Sigmoid colon (tissue), 7 donors: ENCODE measurements at places on chromosomes 1 and 21.

GRCh38 chr1:114009393-114009792 lies 30.1 kb downstream of the OLFML3 start:
- no peaks in the 10 kb centered on the region for H3K4me1 ChIP-seq
- no peak overlapping the region for H3K27ac ChIP-seq
- no peaks in the 10 kb centered on the region for H3K36me3 ChIP-seq
- H3K27me3 ChIP-seq, result no peaks in the 10 kb centered on the region
- no peak for DNase-seq

DNA sequence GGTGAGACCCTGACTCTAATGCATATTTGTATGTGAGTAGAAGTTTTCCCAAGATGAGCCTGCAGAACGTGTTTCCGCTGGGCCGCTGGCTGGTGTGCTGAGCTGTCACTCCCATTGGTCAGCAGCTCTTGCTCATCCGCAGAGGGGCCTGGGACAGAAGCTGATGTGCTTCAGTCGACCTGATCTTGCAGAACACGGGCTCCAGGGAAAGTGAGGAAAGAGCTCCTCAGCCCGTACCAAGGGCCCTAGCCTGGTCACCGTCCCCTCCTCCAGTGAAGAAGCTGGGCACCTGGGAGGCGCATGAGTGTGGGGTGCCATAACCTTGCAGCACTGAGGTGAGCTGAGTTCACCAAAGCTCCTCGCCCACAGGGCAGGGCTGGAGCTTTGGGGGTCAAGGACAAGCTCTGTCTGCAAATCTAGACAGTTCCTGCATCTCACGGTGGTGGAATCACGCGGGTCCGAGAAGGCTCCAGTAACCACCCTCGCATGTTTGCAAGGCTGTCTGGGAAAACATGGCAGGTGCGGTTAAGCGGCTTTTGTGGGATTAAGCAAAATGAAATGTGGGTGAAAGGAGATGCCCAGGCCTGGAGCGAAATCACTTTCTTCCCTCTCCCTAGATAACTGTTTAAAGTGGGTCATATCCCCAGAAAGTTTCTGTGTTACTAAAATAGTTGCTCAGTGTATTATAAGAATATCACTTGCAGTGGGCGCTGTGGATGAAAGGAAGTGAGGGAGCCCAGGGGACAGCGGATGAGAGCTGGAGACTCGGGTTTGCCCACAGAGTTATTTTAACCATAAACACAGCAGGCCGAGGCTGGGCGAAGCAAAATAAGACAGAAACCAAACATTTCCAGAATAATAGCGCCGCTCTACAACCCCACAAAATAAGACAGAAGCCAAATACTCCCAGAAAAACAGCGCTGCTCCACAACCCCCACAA lies 33.1 kb upstream of the LRRC3 start:
- H3K36me3 ChIP-seq, result no peaks in the 10 kb centered on the region
- H3K4me1 ChIP-seq, result no peaks in the 10 kb centered on the region
- peak; percentile 26 for DNase-seq

- DNase-seq, result no peak
- no peaks in the 10 kb centered on the region for H3K4me1 ChIP-seq
- no peaks in the 10 kb centered on the region for H3K27me3 ChIP-seq
- H3K36me3 ChIP-seq, result no peaks in the 10 kb centered on the region
- H3K27ac ChIP-seq, result no peak overlapping the region
- no peak overlapping the region for H3K4me3 ChIP-seq
Observed at GRCh38 chr1:235017191-235017590, 111.4 kb downstream of the TOMM20 start.

- H3K36me3 ChIP-seq, result no peaks in the 10 kb centered on the region
- DNase-seq, result no peak
- no peak overlapping the region for H3K4me3 ChIP-seq
- no peaks in the 10 kb centered on the region for H3K4me1 ChIP-seq
- no peaks in the 10 kb centered on the region for H3K27me3 ChIP-seq
Observed at GRCh38 chr1:33429332-33429731, 1.6 kb downstream of the PHC2 start.

- no peaks in the 10 kb centered on the region for H3K36me3 ChIP-seq
- H3K4me1 ChIP-seq, result no peaks in the 10 kb centered on the region
- peak overlapping the region; percentile 99 for H3K27ac ChIP-seq
- H3K4me3 ChIP-seq, result no peak overlapping the region
- H3K27me3 ChIP-seq, result no peaks in the 10 kb centered on the region
Observed at GRCh38 chr1:214553142-214553710, 1.8 kb upstream of the PTPN14 start.

- H3K27me3 ChIP-seq, result no peaks in the 10 kb centered on the region
- H3K4me3 ChIP-seq, result no peak overlapping the region
- DNase-seq, result no peak
- no peaks in the 10 kb centered on the region for H3K4me1 ChIP-seq
- H3K27ac ChIP-seq, result no peak overlapping the region
- H3K36me3 ChIP-seq, result no peaks in the 10 kb centered on the region
Observed at GRCh38 chr1:159825564-159825963, 1.1 kb upstream of the SLAMF8 start.

DNA sequence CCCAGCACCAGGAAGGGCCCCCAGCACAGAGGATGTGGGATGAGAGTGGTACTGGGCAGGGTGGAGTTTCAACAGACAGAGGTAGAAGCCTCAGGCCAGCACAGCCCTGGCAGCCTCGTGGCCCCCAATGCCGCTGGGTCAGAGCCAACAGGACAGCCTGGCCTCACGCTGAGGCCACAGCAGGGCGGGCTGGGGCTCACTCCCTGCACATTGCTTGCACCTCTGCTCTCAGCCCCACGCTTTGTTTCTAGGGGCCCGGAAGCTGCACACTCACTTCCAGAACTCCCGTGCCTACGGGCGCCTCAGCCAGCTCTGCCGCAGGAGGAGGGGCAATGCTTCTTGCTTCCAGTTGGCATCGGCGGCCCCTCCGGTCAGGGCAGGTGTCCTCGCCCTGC lies 72.9 kb downstream of the SIK1 start:
- H3K36me3 ChIP-seq, result no peaks in the 10 kb centered on the region
- DNase-seq, result no peak
- no peak overlapping the region for H3K27ac ChIP-seq
- no peaks in the 10 kb centered on the region for H3K4me1 ChIP-seq
- H3K4me3 ChIP-seq, result no peak overlapping the region
- no peaks in the 10 kb centered on the region for H3K27me3 ChIP-seq

- H3K27me3 ChIP-seq, result no peaks in the 10 kb centered on the region
- no peaks in the 10 kb centered on the region for H3K4me1 ChIP-seq
- no peak overlapping the region for H3K4me3 ChIP-seq
- DNase-seq, result no peak
- H3K27ac ChIP-seq, result no peak overlapping the region
Observed at GRCh38 chr1:194295685-194296084, 1109.3 kb upstream of the B3GALT2 start.

GRCh38 chr1:160807247-160807646 lies 11.3 kb downstream of the LY9 start:
- no peaks in the 10 kb centered on the region for H3K27me3 ChIP-seq
- DNase-seq, result no peak
- no peaks in the 10 kb centered on the region for H3K36me3 ChIP-seq
- no peaks in the 10 kb centered on the region for H3K4me1 ChIP-seq

DNA sequence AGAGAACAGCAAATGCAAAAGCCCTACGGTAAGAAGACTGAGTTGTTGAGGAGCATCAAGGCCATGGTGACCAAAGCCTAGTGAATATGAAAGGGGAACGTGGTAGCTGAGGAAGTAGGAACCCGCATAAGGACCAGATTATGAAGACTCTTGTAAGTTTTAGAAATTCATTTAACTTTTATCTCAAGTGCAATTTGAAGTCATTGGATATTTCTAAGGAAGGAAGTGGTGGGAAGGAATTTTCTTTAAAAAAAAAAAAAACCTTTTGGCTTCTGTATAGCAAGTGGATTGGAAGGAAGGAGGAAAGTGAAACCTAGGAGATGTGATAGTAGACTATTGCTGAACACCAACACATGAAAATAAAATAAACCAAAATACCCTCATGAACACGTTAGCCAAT lies 119.0 kb downstream of the TNFSF18 start:
- H3K27ac ChIP-seq, result no peak overlapping the region
- H3K27me3 ChIP-seq, result no peaks in the 10 kb centered on the region
- no peak for DNase-seq
- H3K4me3 ChIP-seq, result no peak overlapping the region

DNA sequence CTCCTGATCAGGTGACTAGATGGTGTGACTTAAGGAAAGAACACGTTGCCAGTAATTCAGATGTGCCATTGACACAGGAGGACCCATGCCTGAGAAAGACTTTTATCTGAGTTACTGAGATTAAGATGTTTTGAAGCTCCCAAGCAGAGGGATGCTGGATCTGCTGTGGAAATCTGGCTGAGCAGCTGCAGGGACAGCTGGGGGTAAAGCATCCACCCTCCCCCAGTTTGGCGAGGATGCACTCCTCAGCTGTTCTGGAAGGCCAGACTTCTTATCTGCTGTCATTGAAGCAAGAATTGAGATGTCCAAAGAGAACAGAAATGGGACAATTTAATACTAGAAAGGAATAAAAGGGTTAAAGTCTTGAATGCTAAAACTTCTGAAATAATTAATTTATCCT lies 25.7 kb downstream of the TTC3 start:
- no peak for DNase-seq
- no peak overlapping the region for H3K4me3 ChIP-seq
- no peaks in the 10 kb centered on the region for H3K4me1 ChIP-seq
- H3K36me3 ChIP-seq, result no peaks in the 10 kb centered on the region
- no peaks in the 10 kb centered on the region for H3K27me3 ChIP-seq

- H3K27me3 ChIP-seq, result no peaks in the 10 kb centered on the region
- no peak for DNase-seq
- H3K27ac ChIP-seq, result no peak overlapping the region
Observed at GRCh38 chr1:26009796-26010447, 11.7 kb upstream of the EXTL1 start.

DNA sequence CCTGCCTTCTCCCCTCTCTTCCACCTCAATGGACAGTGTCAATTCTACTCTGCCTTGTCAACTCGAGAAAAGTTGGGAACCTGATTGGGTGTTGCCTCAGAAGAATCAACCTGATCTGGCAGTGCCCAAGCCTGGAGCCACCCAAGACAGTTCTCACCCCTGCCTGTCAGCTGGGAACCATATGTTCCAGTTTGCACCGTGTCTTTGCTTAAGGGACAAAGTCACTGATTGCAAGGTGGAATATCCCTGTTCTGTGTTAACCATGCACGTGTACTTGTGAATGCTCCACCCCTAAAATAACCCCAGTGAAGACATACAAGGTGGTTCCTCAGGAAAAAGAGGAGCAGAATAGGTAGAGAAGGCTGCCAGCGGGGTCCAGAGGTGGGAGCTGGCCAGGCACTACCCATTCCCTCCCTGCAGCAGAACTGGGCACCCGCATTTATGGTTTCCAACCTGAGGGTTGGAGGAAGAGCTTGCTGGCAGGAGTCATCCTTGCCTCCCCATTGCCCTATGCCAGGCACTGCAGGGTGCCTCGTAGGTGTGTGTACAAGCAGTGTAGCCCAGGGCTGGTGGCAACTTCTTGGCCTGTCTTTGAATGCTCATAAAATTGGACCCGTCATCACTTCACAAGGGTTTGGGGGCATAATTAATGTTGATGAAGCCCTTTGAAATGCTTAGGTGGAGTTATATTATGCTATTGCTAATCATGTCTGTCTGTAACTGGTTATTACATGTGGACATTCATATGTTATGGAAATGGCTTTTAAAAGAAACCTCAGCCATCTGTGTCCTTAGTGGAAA lies 11.3 kb downstream of the NIPAL3 start:
- H3K4me3 ChIP-seq, result no peak overlapping the region
- no peaks in the 10 kb centered on the region for H3K4me1 ChIP-seq
- DNase-seq, result no peak
- no peaks in the 10 kb centered on the region for H3K27me3 ChIP-seq
- H3K27ac ChIP-seq, result no peak overlapping the region

- no peaks in the 10 kb centered on the region for H3K4me1 ChIP-seq
- no peaks in the 10 kb centered on the region for H3K36me3 ChIP-seq
- H3K27me3 ChIP-seq, result no peaks in the 10 kb centered on the region
- DNase-seq, result peak; percentile 64
- no peak overlapping the region for H3K4me3 ChIP-seq
Observed at GRCh38 chr1:155608888-155609225, 1.2 kb upstream of the MSTO1 start.

- DNase-seq, result no peak
- peaks cover 4% of the 10 kb centered on the region for H3K27me3 ChIP-seq
- no peaks in the 10 kb centered on the region for H3K4me1 ChIP-seq
Observed at GRCh38 chr1:15444468-15445389, 6.5 kb downstream of the CTRC start.

GRCh38 chr1:14350197-14350596 lies 248.3 kb upstream of the KAZN start:
- peak; percentile 71 for DNase-seq
- no peak overlapping the region for H3K27ac ChIP-seq
- no peaks in the 10 kb centered on the region for H3K36me3 ChIP-seq
- no peaks in the 10 kb centered on the region for H3K27me3 ChIP-seq
- no peaks in the 10 kb centered on the region for H3K4me1 ChIP-seq
- H3K4me3 ChIP-seq, result no peak overlapping the region

- H3K27me3 ChIP-seq, result no peaks in the 10 kb centered on the region
- no peaks in the 10 kb centered on the region for H3K36me3 ChIP-seq
- H3K4me3 ChIP-seq, result peak overlapping the region; percentile 42
- no peak for DNase-seq
- peaks cover 60% of the 10 kb centered on the region for H3K4me1 ChIP-seq
Observed at GRCh38 chr1:78005755-78006154, 1.0 kb downstream of the DNAJB4 start.

DNA sequence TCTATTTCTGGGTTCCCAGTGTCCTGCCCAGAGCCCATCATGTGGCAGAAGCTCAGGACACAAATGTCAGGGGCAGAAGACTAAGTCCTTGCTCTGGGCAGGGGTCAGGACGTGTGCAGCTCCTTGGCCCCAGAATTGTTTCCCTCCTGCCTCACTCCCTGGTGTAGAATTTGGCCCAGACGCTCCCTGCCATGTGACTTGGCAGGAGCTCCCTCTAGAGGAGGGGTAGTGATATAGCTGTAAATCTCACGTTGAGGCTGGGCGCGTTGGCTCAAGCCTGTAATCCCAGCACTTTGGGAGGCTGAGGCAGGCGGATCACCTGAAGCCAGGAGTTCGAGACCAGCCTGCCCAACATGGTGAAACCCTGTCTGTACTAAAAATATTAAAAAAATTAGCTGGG lies 91.2 kb downstream of the UBIAD1 start:
- no peaks in the 10 kb centered on the region for H3K36me3 ChIP-seq
- no peak overlapping the region for H3K27ac ChIP-seq
- H3K27me3 ChIP-seq, result no peaks in the 10 kb centered on the region
- H3K4me1 ChIP-seq, result no peaks in the 10 kb centered on the region

- DNase-seq, result no peak
- no peaks in the 10 kb centered on the region for H3K36me3 ChIP-seq
- H3K27me3 ChIP-seq, result no peaks in the 10 kb centered on the region
- H3K27ac ChIP-seq, result peak overlapping the region; percentile 86
- peaks cover 92% of the 10 kb centered on the region for H3K4me1 ChIP-seq
Observed at GRCh38 chr1:164641353-164641730, 82.4 kb downstream of the PBX1 start.

DNA sequence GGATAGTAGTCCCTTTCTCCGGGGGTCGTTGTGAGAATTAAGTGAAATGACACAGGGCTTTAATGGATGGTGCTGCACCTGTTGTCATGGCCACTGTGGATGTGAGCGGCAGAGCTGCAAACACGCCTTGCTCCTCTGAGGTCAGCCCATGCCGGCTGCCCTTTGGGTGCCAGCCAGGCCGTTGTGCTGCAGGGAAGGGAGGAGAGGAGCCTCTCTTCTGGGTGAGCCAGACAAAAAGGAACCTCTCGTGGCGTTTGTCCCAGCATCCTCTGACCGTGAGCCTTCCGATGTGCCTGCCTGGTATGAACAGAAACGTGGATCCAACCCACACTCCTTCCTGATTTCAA lies 383.0 kb upstream of the VAMP3 start:
- H3K27ac ChIP-seq, result peak overlapping the region; percentile 62
- H3K4me3 ChIP-seq, result no peak overlapping the region
- H3K36me3 ChIP-seq, result no peaks in the 10 kb centered on the region
- no peaks in the 10 kb centered on the region for H3K27me3 ChIP-seq
- DNase-seq, result peak; percentile 49
- H3K4me1 ChIP-seq, result peaks cover 22% of the 10 kb centered on the region

GRCh38 chr1:191618181-191618580 lies 540.1 kb upstream of the RGS18 start:
- H3K4me1 ChIP-seq, result no peaks in the 10 kb centered on the region
- DNase-seq, result no peak
- H3K4me3 ChIP-seq, result no peak overlapping the region
- H3K36me3 ChIP-seq, result no peaks in the 10 kb centered on the region
